ENCODE measurements at places on chromosomes 5 and 9.

GRCh38 chr9:71966601-71967000, 55.2 kb downstream of the C9orf85 start:
- DNase-seq = no peak

- DNase-seq = no peak
Measured at GRCh38 chr9:134869554-134870300, 10.9 kb upstream of the FCN2 start.

DNA sequence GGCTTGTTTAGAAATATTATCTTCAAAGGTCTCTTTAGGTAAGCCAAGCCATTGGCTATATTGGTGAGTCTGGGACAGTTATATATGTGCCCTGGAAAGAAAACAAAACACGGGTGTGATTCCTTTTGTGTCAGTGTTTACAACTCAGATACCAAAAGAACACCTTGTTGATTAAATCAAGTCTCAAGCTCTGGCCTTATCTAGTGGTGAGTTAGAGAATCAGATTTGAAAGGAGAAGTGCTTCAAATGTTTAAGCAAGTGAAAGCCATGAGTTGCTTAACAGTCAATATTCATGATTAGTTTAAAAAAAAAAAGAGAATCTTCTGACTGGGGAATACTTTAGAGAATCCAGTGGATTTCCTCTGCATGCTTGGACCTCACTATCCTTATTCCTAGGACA, 68.3 kb downstream of the IQGAP2 start:
- no peak for DNase-seq

DNA sequence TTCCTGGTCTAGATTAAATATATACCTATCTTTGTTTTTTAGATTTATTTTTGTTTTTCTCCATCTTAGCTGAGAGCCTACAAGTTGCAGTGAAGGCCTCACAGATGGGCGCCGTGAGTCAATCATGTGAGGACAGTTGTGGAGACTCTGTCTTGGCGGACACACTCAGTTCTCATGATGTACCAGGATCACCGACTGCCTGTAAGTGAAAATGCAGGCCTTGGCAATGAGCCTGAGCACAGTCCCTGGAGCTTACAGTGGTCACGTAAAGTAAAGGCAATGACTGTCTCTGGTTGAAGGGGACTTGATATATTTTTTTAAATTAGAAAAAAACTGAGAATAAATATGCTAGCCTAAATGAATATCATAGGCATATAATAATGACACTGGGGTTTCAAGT, 271.9 kb downstream of the ARHGEF28 start:
- no peak for DNase-seq

GRCh38 chr5:135890867-135891266, 4.8 kb downstream of the IL9 start:
- DNase-seq = no peak

- DNase-seq = peak; percentile 82
Measured at GRCh38 chr9:91758491-91758981, 191.5 kb downstream of the ROR2 start.

DNA sequence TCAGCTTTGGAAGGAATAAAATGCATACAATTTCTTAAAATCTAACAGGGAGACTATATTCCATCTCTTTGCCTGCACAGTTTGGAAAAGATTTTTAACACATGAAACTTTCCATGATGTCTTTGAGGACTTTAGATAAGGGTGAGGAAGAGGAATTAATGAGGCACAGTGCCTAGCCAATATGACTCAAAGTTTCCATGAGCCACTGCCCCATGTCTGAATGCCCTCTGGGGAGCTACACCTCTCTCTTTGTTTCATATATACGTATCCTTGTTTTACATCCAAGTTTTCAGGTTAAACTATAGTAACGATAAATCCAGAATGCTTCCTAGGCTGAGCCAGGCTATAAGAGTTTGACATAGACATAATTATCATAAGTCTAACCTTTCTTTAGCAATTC, 349.3 kb upstream of the TLE4 start:
- DNase-seq = no peak

DNA sequence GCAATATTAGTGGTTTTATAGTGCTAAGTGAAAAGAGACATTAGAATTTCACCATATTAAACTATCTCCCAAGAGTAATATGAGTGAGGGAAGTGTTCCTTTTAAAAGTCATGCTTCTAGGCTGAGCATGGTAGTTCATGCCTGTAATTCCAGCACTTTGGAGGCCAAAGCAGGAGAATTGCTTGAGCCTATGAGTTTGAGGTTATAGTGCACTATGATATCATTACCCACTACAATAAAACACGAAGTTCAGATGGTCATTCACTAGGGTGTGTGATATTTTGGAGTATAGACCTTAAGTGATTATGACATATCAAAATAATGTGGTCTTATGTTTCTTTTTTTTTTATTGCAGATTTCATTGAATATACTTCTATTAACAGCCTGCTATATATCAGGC, 6.7 kb downstream of the KIF2A start:
- no peak for DNase-seq

DNA sequence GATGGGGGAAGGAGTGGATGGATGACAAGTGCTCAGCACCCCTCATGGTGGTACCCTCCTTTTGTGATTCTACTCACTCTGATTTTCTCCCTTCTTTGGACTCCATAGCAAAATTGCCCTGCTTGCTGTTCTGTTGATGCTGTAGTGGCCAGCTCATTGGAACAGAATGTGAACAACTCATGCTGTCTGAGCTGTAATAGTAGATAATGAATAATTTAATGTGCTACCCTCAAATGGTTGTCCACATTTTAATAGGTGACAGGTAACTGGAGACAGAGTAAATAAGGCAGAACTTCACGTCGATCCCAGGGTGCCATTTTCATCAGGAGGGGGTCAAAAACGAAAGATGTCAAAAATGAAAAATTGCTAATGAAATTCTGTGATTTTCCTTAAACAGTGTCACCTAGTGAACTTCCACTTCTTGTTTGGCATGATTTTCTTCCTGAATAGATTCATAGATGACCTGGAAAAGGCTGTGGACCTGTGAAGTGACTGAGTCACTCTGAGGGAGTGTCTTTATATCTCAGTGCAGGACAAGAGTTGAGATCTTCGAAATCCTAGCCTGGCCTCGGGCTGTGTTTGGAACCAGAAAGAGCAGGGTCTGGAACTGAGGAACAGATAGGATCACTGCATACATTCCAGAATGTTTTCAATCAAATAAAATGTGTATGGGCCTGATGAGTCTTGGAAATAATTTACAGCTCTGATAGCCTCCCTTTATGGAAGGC, 270.2 kb downstream of the PSAT1 start:
- DNase-seq = no peak

- no peak for DNase-seq
Measured at GRCh38 chr9:38308136-38308535, 84.4 kb upstream of the ALDH1B1 start.

GRCh38 chr5:142507531-142508372, 178.1 kb downstream of the FGF1 start:
- DNase-seq = no peak

DNA sequence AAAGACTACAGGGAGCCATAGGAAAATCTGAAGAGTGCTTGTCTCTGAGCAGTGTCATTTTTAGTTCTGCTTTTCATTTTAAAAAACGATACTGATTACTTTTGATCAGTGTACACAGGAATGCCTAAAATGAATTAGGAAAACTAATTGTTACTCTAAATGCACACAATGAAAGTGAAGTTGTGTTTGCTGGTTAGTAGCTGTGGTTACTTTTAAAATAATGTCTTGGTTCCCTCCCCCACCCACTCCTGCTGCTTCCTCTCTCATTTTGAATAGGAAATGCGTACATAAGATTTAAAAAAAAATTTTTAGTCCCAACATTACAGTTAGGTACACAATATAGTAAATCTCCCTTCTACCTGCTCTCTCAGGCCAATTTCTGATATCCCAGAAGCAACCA, 47.5 kb upstream of the PLPP1 start:
- DNase-seq = no peak

GRCh38 chr9:21837501-21837900, 35.1 kb downstream of the MTAP start:
- DNase-seq = no peak

DNA sequence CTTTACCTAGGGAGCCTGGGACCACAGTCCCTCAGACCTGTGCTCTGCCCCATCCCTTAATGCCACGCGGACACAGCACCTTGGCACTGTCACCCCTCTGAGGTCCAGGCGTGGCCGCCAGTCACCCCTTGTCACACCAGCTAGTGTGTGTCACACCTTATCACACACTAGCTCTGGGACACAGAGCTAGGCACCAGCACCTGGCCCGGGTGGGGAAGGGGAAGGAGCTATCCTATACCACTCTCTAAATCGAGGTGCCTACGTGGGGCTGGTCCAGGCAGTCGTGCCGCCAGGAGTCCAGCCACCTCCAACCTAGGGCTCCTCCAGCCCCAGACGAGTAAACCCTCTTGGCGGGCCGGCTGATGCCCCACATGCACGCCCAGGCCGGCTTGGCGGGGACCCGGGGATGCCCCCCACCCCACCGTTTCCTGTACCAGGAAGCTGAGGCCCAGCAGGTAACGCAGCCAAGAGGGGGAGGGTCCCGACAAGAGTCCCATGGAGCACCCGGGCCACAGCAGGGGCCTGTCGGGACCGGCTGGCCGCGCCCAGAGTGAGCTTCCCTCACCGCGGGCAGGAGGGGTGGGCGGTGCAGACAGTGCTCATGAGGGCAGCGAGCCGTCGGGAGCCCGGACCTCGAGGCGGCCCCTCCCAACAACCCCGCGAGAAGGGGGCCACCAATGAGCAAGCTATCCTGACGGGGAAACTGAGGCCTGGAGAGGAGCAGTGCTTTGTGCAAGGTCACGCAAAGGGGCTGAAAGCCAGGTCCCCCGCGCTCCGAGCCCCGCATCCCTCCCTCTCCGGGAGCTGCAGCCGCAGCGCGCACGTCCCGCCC, 550 bp downstream of the CORO2A start:
- no peak for DNase-seq

DNA sequence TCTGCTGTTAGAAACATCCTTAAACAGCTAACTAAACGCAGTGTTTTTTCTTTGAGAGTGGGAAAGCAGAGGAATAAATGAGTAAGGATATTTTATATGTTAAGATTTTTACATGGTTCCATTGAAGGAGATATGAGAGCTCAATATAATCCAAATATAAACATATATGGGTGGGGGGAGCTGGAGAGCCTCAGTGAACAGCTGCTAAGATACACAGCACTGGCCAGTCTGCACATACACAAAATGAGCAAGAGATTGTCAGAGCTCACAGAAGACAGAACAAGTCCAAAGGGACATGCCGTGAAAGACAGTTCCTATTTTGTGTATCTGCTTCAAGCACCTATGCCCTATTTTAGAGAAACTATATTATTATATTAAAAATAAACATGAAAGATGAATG, 46.9 kb downstream of the CLINT1 start:
- no peak for DNase-seq

DNA sequence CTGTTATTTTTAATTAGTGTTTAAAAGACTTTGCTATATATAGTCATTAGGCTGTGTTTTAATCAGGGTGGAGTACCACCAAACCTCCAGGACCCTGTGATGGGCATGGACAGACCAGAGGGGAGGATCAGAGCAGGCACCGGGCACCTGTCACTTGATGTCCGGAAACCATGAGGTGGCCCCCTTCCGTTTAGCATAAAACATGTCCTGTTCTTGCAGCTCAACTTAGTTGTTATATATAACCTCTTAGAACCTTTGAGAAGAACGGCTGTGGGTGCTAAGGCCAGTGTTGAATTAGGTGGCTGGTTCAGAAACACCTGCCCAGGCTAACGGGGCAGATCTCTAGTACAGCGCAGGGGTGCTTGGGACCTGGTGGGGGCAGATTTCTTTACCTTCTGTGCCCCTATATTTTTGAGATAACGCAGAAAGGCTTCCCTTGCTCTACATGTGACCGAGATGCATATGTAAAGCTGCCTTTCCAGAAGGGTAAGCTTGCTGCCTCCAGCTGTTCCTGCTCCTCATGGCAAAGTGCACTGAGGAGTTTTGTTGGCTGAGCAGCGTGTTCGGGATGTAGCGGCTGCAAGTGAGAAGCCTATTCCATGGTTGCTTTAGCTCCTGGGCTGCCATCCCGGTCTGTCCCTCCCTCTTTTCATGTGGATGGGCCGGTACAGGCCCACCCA, 255.5 kb downstream of the FANCC start:
- peak; percentile 15 for DNase-seq
